AG08396 (cell line): ENCODE measurements at places on chromosomes 12 and 14.

- no peak for DNase-seq
Measured at GRCh38 chr12:51784688-51785087, 63.8 kb downstream of the FIGNL2 start.

DNA sequence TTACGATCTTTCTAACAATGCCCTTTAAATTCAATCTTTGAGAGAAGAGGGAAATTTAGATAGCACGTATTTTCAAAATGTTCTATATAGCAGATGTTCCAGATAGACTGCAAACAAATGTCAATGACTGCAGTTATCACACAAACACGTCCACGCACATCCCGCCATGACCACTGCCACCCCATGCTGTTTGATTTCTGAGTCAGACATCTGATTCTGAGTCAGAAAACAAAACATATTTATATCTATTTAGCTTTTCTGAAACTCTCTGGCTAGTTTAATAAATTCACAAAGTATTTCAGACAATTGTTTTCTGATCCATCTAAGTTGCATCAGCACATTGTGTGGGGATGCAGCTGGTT is 105.9 kb upstream of the BCAT1 start:
- no peak for DNase-seq

DNA sequence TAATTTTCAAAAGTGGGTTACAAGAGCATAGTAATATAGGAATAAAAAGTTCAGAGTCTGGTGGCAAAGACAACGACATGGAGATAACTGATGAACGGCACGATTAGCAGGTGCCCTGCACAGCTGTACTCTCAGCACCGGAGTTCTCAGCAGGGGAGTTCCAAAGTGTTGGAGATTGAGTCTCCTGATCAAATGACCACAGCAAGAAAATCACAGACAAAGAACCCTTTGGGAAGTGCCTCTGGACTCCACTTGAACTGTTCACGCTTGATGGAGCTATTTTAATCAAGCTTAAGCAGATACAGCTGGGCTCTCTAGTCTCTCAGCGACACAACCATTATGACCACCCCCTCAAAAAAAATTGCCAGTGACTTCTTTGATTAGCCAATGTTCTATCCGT is 153.1 kb downstream of the ALG10B start:
- no peak for DNase-seq

DNA sequence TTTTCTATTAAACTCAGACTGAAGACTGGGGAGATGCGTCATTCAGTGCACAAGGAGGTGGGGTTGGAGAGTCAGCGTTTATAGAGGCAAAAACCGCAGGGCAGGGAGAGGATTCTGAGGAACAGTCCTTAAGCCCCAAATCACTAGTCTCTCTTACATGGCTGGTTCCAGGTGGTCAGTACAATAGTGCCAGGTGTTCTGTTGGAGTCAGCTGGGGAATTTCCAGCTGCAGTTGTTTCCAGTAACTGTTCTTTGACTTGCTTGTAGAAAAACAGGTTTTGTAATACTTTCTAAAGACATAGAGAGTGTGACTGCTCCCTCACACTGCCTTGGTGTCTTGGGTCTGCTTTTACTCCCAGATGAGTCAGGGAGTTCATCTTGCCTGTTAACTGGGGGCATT is 192.2 kb downstream of the TMTC3 start:
- peak; percentile 18 for DNase-seq

- peak; percentile 75 for DNase-seq
Measured at GRCh38 chr12:121893961-121894460, 5.4 kb downstream of the PSMD9 start.

DNA sequence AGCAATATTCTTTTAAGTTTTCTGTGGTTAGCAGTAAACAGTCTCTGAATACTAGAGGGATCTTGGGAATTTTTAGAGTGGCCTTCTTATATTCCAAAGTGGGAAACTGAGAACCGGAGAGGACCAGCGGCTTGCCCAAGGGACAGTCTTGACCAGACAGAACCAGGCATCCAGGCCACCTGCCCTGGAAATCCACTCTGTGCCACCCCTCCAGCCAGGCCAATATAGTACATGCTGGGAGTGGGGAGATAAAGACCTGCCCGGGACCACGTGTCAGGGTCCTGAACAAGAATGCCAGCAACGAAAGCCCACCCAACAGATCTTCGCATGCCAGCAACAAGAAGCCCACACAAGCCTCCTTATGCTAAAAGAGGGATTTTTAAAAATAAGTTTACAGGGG is 49.4 kb upstream of the RIN3 start:
- DNase-seq = no peak

GRCh38 chr12:4506870-4507269 is 31.8 kb upstream of the RAD51AP1 start:
- peak; percentile 20 for DNase-seq

GRCh38 chr14:42163136-42163535 is 556.5 kb downstream of the LRFN5 start:
- no peak for DNase-seq

GRCh38 chr12:50597200-50598195 is 92.7 kb downstream of the DIP2B start:
- DNase-seq = peak; percentile 84

GRCh38 chr14:33430414-33431035 is 491.8 kb downstream of the NPAS3 start:
- DNase-seq = no peak

- DNase-seq = no peak
Measured at GRCh38 chr14:64680013-64680713, 24.1 kb upstream of the PLEKHG3 start.

DNA sequence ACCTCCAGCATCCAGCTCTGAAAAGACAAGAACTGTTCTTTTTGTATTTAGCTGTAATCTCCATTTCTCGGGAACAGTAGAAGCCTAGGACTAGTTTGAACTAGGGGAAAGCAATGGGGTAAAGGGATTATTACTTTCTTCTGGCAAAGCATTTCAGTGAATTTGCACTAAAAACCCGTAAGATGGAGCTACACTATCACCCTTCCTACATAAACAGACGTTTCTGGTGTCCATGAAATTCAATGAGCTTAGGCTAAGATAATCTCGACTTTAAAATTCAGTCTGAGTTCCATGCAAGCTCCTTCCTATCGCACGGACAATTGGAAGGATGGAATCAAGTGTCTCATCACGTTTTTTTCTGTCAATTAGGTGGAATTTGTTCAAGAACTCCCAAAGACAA is 24.0 kb downstream of the ACSM4 start:
- DNase-seq = no peak

GRCh38 chr12:27472604-27473003 is 26.1 kb downstream of the SMCO2 start:
- no peak for DNase-seq

GRCh38 chr12:13223179-13223804 is 26.8 kb downstream of the EMP1 start:
- peak; percentile 71 for DNase-seq

DNA sequence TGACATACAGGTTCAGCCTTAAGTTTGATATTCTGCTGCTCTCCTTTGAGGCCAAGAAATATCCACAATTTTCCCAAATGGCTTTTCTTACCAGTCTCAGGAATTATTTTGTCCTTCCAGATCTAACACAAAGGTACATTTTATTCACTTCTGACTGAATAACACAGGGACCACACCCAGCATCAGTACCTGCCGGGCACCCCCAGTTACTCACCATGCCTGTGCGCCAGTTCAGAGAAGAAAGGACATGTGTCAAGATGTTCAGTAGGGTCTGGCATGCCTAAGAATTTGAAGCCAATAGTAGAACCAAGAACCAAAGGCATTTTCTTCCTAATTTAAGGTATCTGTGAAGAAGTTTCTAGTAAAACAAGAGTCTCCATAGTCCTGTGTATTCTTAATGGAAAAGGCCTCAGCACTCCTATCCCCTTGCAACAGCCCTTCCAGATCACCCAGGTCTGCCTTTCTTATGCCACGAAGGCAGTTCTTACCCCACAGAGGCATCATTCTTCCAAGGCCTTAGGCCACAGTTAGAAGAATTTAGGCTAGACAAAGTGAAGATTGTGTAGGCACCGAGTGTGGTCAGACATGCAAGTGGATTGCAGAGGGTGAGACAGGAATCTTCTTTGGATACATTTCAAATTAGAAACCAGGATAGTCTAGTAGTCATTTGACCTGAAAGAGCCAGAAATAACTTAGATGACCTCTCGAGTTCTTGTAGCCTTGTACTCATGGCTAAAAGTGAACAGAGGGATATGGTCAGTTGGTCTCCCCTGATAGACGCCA is 140.1 kb upstream of the HIF1A start:
- no peak for DNase-seq

DNA sequence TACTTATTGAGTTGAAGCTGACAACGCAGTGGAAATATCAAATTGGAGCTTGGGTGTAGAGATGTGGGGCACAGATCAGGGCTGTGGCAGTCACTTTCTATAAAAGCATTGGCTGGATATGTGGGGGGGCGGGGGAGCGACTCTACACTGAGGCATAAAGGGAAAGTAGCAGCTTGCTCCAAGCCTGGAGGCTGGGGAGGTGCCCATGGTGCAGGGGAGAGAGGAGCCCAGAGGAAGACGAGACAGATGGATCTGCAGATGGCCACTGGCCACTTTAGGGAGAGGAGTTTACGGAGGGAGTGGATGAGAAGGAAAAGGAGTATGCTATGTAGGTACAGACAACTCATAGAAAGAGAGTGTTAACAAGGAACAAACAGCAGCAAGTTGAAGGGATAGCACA is 13.5 kb upstream of the NGB start:
- DNase-seq = no peak

GRCh38 chr12:91179315-91179714 is 3.3 kb downstream of the DCN start:
- peak; percentile 8 for DNase-seq

DNA sequence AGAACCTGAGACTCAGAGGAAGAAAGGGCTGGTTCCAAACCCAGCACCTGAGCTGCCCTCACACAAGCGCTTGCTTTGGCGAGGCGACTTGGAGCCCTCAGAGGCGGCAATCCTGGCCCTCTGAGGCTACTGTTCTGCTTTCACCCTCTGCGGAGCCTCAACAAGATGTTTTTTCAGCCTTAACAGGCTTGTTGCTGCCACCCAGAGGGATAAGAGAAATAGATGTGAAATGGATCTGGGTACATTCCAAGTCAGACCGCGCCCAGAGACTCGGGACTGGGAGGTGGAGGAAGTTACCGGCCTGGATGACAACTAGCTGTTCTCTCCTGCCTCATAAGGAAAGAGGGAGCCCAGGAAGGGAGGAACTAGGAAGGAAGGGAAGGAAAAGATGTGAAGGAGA is 89.6 kb downstream of the TTC7B start:
- peak; percentile 33 for DNase-seq

GRCh38 chr12:6703631-6704030 is 3.0 kb upstream of the PIANP start:
- no peak for DNase-seq

- DNase-seq = no peak
Measured at GRCh38 chr12:58967561-58967960, 47.3 kb upstream of the LRIG3 start.
